ENCODE measurements at places on chromosomes 6 and 20.

DNA sequence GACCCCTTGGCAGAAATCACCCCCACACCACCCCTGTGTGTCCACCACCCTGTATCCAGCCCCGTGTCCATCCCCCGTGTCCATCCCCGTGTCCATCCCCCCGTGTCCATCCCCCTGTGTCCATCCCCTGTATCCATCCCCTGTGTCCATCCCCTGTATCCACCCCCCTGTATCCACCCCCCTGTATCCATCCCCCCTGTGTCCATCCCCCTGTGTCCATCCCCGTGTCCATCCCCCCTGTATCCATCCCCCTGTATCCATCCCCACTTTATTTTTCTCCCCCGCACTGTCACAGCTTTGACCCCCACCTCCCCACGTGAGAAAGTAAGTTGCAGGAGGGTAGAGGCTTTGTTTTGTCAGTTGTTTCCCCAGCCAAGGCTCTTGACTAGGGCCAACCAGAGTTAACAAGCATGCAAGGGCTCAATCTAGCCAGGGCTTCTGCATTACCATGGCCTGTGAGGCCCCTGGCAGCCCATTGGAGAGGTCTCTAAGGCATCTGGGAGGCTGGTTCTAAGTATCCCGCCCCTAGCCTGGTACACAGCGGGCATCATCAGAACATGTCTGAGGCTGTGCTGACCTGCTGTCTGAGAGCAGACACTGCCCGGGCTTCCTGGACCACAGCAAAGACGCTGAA lies 18.1 kb upstream of the SIRPA start:
- no peak for DNase-seq

GRCh38 chr6:75913040-75913439 lies 159.4 kb downstream of the IMPG1 start:
- DNase-seq, result no peak

DNA sequence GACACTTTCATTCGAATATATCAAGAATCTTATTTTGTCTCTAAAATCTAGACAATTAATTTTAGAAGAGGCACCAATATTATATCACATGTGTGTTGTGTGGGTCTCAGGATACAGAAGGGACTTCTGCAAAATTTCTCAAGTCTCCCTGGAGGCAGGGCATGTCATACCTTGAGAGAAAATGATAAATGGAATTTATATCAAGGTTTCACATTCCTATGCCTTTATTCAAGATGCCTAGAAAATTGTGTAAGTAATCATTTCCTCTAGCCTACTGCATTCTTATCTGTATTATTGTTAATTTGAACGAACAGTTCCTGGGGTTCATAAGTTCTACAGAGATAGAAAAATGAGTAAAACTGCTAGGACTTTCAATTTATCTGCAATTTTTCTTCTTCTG lies 1247.9 kb downstream of the GRIK2 start:
- DNase-seq, result no peak

GRCh38 chr6:151087861-151088598 lies 151.7 kb upstream of the AKAP12 start:
- no peak for DNase-seq

DNA sequence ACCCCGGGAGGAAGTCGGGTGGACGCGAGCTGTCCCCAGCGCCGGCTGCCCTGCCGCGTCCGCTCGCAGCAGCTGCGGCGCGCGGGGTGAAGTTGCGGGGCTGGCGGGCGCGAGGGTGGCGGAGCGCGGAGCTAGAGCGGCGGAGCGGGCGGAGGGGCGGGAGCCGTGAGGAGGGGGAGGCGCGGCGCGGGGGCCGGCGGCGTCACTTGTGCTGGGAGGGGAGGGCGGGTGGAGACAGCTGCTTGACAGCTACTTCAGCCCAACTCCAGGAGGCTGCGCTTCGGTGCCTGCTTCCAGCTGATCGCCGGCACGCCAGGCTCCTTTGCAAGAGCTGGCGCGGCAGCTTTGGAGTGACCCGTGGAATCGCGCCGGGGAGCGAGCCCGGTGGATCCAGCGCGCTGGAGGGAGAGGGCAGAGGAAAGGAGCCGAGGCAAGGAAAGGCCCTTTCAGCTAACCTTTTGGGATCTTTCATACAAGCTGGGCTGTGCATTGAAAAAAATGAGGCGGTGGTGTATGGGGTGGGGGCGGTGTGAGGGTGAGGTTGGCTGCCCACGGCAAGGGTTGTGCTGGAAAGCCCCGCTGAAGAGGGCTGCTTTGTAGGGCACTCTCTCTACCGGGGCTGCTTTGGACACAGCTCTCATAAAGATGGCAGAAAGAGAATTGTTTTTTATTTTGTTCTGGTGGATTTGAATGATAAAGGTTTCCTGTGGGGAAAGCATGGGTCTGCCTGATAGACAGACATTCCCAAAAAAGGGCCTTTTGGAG lies 24.6 kb downstream of the RIPOR2 start:
- no peak for DNase-seq

DNA sequence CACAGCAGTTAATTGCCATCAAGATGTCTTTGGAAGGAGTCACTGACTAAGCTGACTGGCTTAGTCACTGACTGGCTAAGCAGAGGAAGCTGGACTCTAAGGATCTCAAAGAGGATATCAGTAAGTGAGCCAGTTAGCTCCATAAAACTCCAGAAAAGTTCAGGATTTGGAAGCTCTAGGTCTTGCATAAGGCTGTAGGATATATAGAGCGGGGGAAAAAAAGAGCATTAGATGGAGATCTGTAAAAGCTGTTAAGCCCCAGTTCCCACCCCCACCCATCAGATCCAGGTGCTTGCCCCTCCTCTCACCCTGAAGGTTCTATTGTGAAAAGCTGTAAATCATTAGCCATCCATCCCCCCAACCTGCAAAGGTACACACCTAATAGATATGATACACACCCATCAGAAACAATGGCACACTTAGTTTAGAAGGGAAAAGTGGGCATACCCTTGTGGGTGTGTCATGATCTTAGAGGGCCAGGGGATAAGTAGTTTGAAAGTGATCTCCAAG lies 32.2 kb downstream of the CARMIL1 start:
- no peak for DNase-seq

- DNase-seq, result no peak
Measured at GRCh38 chr6:92125681-92126080, 1293.7 kb downstream of the EPHA7 start.

- no peak for DNase-seq
Measured at GRCh38 chr6:169223006-169223405, 30.6 kb downstream of the THBS2 start.

GRCh38 chr6:26312096-26312463 lies 52.9 kb upstream of the BTN3A2 start:
- peak; percentile 59 for DNase-seq

DNA sequence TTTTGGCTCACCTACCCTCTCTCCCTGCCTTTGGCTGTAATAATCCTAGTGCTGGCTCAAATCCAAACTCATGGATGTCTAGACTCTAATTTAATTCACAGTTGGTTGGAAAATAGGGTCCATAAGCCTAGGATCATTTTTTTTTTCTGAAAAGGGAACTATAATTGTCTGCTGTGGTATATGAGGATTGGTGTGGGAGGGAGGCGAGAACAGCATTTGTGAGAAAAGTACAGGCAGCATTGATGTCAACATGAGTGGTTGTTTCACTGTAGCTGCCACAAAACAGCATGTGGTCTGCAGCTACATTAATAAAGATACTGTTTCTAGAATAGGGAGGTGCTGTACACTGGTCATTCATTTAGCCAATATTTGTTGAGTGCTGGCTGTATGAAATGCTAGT lies 18.6 kb upstream of the POLR1H start:
- no peak for DNase-seq

DNA sequence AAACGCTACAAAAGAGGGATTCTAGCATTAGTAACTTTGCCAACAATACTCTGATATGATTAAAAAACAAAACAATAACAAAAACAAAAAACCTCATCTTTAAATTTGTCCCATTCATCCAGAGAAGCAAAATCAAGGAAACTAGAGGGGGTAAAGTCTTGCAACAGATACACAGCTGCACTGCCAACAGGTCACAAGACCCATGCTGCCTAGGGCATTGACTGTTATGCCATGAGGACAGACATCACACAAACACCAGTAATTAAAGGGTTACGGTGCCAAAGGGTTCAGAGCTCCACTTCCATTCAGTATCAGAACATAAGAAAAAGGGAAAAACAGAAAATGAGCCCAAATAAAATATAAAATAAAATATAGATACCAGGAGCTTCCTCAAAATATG lies 1.6 kb downstream of the TBC1D20 start:
- DNase-seq, result no peak

DNA sequence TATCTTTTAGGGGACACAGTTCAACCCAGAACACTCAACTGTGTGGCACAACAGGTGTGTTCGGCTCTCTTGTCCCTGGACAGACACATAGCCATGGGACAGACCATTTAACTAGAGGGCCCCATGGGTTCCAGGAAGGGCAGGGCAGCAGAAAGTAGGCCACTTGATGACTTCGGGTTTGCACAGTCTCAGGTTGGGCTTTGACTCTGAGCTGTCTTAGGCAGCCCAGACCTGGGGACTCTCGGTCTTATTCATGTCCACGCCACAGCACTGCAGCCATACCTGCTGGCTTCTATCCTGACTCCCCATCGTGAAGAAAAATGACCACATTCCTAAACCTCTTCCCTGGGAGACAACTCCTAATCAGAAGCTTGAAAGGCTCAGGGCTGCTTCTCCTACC lies 146.1 kb upstream of the AKAP12 start:
- DNase-seq, result no peak

DNA sequence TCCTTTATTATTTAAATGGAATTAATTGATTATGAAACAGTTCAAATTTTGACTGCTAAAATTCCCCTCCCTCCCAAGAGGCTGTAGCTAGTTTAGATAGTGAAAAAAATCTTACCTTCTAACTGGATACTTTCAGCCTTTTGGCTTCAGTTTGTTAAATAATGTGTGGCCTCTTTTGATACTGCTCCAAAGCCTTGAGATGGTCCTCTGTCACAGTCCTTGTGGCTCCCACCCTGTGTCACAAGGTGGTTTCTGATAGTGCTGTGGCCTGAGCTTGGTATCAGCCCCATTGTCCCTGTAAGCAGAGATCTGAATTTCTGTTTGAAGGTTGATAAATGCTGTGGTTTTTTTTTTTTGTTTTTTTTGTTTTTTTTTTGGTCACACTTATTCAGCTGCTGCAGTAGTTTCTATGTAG lies 20.8 kb downstream of the PANK2 start:
- DNase-seq, result no peak

GRCh38 chr6:144582939-144583613 lies 297.9 kb downstream of the UTRN start:
- DNase-seq, result peak; percentile 8

- DNase-seq, result no peak
Measured at GRCh38 chr20:23296841-23297701, 53.5 kb upstream of the NXT1 start.

DNA sequence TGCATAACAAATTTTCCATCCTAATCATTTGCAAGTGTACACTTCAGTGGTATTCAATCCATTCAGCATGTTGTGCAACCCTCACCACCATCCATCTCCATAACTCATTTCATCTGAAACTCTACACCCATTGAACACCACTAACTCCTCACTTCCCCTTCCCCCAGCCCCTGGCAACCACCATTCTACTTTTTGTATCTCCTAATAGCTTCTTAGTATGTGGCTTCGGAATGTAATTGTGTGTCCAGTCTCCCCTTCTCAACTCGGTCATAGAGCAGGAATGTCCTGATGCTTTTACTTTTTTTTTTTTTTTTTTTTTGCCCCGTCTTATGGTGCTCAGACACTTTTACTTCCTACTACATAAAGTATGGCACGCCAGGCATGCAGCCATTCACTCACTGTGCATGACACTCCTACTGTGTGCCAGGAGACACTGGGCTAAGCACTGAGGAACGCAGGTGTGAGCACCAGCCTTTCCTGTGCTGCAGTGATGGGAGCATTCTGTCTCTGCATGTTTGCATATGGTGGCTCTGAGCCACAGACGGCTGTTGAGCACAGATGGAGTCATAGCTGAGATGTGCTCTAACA lies 15.3 kb downstream of the HCK start:
- no peak for DNase-seq

- DNase-seq, result no peak
Measured at GRCh38 chr20:48794816-48795457, 32.9 kb downstream of the PREX1 start.

GRCh38 chr20:58554541-58554940 lies 39.3 kb upstream of the APCDD1L start:
- no peak for DNase-seq

GRCh38 chr6:7730001-7730783 lies 4.3 kb downstream of the BMP6 start:
- no peak for DNase-seq

DNA sequence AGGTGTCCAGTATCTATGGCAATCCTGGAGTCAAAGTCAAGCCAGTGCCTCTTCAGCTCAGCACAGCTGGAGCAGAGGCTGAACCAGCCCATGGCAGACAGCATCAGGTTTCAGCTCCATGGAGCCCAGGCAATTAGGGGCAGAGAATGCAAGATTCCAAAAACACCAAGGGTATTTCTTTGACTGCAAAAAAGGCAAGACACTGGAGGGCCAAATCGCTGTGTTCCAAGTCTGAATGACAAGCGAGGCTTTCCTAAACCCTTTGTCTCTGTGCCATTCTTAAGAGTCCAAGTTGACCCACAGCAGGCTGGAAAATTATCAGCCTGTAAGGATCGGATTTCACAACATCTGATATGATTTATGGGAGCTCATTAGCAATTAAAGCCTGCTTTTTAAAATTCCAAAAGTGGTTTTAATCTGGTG lies 49.7 kb upstream of the TGM3 start:
- no peak for DNase-seq

GRCh38 chr6:6314596-6314995 lies 5.9 kb downstream of the F13A1 start:
- DNase-seq, result no peak

DNA sequence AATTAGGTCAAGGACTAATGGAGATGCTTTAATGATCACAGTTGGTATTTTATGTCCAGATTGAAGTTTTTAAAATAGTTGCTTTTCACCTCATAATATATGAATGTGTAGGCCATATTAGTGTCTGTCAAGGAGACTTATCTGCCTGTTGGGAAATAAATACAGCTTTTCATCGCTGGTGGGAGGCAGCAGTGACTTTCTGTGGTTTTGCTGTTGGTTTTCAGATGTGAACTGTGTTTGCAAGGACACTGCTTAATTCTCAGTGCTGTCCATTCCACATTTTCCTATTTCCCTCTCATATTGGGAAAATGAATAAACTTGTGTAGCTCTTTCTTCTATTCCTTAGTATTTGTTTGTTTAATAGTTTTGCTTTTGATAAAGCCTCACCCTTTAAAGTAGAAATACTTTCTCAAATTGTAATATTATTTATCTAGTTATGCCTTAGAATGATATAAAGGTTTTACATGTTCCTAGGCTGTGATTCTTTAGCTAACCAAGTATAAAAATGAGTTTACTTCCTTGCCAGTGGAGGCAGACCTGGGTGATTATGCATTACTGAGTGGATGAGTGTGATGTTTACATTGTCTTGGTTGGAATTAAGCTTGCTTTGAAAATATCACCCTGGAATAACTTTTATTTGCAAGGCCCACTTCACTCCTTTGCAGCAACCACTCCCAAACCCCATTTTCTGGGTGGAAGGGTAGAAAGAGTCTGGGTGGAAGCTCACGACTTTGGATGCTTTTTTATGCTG lies 3.3 kb downstream of the PLCB4 start:
- DNase-seq, result peak; percentile 47

- no peak for DNase-seq
Measured at GRCh38 chr6:135227349-135227748, 46.2 kb downstream of the MYB start.

GRCh38 chr6:42378536-42378935 lies 73.2 kb downstream of the TRERF1 start:
- DNase-seq, result no peak

Data from cerebellar cortex (tissue), 1 donor.